ENCODE measurements at places on chromosomes 2 and 18. TPM values are rescaled to one million over a fixed set of nuclear protein-coding genes. Genes with fewer than 3 reads are reported as not detected.
A peak's percentile ranks its signal among the peaks of the same experiment; 100 is the strongest.

Gene TMEM169
- 2.6 TPM for total RNA-seq

GRCh38 chr2:176455816-176456291 is 186.6 kb downstream of the MTX2 start:
- DNase-seq = no peak

GRCh38 chr2:233489666-233490065 is 76.9 kb downstream of the USP40 start:
- DNase-seq = no peak

- DNase-seq = no peak
Observed at GRCh38 chr2:69764286-69765095, 22.6 kb downstream of the ANXA4 start.

- no peak for DNase-seq
Observed at GRCh38 chr2:137357634-137358033, 592.3 kb downstream of the THSD7B start.

- no peak for DNase-seq
Observed at GRCh38 chr2:12479065-12479601, 237.6 kb upstream of the TRIB2 start.

DNA sequence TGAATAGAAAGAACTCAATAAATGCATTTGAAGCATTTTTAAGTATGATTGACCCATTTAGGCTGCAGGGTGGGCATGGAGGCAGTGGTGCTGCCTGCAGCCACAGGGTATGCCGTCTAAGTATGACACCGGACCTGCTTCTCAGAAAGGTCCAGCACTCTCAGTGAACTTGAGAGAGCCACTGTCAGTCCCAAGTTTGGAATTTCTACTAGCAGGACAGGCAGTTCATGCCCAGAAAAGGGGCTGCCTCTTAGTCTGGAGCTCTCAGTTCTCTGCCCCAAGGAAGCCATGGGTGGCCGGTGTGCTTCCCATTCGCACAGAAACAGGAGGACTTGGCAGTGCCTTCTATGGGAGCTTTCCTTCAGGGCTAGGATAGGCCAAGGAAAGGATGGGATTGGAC is 24.0 kb upstream of the MYCN start:
- no peak for DNase-seq

GRCh38 chr2:169136885-169137534 is 67.6 kb downstream of the DHRS9 start:
- no peak for DNase-seq

DNA sequence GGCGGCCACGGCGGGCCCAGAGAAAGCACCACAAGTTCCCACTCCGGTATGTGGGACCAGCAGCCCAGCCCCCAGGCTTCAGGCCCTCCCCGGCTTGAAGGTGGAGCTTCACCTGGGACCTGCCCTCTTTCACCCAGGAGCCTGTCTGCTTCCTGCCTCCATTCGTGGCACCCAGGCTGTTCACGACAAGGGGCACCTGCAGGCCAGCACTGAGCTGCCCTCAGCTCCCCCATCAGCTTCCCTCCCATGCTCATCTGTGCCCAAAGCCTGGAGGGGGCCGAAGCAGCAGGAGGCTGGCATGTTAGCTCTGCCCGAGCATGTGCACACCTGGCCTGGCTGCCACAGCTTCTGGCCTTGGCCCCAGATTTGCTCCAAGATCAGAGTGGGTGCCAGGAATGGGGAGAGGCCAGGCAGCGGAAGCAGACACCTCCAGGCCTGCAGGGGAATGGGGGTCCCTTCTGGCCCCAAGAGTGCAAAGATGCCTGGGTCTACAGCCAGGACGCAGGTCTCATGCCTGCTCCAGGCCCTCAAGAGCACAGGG is 312.4 kb upstream of the SYT4 start:
- no peak for DNase-seq

Gene SULT1C4
- not detected for total RNA-seq

Gene IGFBP5
- not detected for total RNA-seq

Gene TTC31
- total RNA-seq = 45.8 TPM

Gene MAP2
- total RNA-seq = 0.12 TPM

- DNase-seq = no peak
Observed at GRCh38 chr2:185947722-185948121, 209.1 kb downstream of the FSIP2 start.

GRCh38 chr2:120206022-120206581 is 17.1 kb downstream of the TMEM185B start:
- DNase-seq = peak; percentile 37

GRCh38 chr2:101306410-101306809 is 2.1 kb downstream of the RNF149 start:
- peak; percentile 21 for DNase-seq

GRCh38 chr2:174835797-174836255 is 71.6 kb upstream of the CHRNA1 start:
- DNase-seq = no peak

- no peak for DNase-seq
Observed at GRCh38 chr2:127638361-127639110, 7.4 kb upstream of the GPR17 start.

Gene TACR1
- total RNA-seq = not detected

DNA sequence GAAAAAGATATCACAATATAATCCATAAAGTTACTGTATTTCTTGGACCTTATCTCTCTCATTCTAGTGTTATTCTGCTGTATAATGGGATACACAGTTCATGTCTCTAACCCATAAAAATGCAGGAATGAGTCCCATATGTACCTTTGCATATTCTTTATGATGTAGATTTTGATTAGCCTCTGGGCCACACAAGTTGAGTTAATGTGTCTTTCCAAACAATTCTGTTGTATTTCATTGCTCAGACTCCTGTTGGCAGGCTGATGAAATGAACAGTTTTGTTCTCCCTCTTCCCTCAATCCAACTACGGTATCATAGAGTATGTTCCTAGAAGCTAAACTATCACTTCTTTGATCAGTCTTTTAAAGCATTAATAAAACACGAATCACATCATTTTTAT is 113.2 kb upstream of the SATB2 start:
- DNase-seq = no peak

GRCh38 chr18:63342206-63342605 is 22.6 kb upstream of the BCL2 start:
- peak; percentile 45 for DNase-seq

Gene TTC21B
- total RNA-seq = 14.0 TPM

Gene HAAO
- total RNA-seq = not detected

- peak; percentile 22 for DNase-seq
Observed at GRCh38 chr2:63842149-63843061, 709 bp downstream of the UGP2 start.

Gene ABCG5
- total RNA-seq = not detected

Gene PLCD4
- 0.30 TPM for total RNA-seq

- no peak for DNase-seq
Observed at GRCh38 chr2:123890148-123890547, 134.9 kb upstream of the CNTNAP5 start.

GRCh38 chr2:208984376-208985090 is 439.3 kb upstream of the MAP2 start:
- no peak for DNase-seq

DNA sequence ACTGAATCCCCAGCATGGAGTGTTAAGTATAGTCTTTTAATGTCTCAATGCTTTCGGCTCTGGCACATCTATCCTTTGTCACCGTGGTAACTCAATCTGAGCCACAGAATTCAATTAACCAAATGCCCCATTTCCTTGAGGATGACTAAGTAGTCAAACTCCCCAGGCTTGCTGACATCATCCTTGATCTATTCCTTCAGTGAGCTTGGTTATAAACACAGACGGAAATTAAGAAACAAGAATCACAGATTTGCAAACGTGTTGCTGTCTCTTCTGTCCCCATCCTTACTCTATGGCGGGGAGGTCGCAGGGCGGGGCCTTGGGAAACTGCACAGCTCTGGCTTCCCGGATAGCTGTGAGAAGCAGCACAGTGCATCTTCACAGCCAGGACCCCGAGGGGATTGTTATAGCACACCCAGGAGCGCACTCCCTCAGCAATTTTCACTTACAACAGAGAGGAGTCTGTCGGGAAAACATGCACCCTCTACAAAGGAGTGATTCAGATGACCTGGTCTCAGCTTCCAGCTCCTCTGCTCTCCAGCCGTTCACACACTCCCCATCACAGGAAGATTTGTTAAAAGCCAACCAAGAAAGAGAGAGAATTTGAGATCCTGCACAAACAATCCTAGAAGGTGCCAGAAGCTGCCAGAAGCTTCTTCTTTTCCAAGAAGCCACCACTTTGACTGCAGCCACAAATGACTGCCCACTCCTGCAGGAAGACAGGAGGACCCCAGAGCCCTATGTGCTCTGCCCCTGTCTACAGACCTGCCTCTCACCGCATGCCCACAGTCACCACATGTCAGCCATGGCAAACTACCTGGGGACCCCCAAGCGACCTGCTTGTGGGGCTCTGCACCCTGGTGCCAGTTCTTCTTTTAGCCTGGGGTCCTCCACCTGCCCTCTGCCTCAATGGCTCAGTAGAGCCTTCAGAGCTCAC is 44.9 kb upstream of the YWHAQ start:
- DNase-seq = no peak

Gene DLGAP1
- 0.10 TPM for total RNA-seq

Gene ACVR1C
- total RNA-seq = 2.5 TPM

DNA sequence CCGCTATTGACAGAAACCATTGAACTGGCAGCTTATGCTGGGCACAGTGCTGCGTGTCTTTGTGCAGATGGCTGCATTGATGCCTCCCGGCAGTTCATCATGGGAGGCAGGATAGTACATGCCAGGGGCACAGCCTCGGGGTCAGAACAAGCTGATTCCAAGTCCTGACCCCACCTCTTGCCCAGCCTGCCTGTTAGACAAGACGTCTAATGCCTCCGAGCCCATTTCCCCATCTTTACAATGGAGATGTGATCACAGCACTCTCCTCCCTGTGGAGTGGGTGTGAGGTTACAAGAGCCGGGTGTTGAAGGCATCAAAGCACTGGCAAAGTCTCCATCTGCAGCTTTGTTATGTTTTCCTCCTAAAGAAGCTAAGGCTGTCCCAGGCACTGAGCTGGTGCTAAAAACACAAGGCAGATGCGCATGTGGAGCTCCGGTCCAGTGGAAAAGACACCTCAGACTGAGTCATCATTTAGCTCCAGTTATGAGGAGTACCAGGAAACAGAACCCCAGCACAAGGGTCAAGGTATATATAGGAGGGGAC is 125.7 kb upstream of the EPAS1 start:
- DNase-seq = no peak

DNA sequence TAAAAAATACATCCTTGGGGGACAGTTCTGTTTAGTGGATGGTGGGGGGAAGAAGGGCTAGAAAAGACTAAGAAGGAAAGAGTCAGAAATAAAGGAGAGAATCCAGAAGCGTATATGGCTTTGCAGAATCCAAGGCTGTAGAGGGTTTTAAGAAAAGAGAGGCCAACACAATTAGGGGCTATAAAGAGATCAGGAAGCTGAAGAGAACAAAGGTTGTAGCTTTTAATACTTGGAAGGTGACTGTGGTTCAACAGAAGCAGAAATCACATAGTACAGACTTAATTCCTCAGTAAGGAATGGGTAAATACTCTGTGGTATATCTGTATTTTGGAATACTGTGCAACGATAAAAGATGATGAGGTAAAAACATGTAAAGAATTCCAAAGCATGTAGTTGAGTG is 286.4 kb downstream of the AGPS start:
- DNase-seq = no peak

Gene POTEE
- total RNA-seq = 0.94 TPM

Gene FAM237A
- not detected for total RNA-seq

GRCh38 chr2:164667566-164667965 is 46.3 kb upstream of the GRB14 start:
- no peak for DNase-seq

Gene NGEF
- not detected for total RNA-seq

Gene TBC1D8
- 0.65 TPM for total RNA-seq

Gene CCDC68
- total RNA-seq = not detected

Gene SIGLEC15
- not detected for total RNA-seq

- DNase-seq = no peak
Observed at GRCh38 chr2:45583977-45584376, 27.1 kb downstream of the SRBD1 start.

Gene ZNF532
- total RNA-seq = 2.7 TPM

DNA sequence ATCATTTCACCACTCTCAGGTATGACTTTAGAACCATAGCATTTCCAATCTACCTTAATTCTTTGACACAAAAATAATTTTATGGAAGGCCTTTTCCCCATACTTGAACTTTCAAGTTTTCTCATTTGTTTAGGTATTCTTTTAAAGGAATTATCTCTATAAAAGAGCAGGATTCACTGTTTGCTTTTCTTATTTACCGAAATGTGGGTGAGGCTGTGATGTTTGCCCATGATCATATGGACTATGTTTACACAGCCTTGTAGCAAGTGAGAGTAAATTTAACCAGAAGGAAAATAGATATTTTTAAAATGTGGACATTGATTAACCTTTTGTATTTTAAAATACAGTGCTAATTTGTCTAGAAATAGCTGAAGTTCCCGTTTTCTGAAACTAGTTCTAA is 26.3 kb downstream of the CAB39 start:
- DNase-seq = no peak

Gene ITGB6
- total RNA-seq = not detected

Gene GRP
- total RNA-seq = not detected

GRCh38 chr2:79980816-79981215 is 323.7 kb downstream of the LRRTM1 start:
- DNase-seq = no peak

Gene RGPD4
- not detected for total RNA-seq

- DNase-seq = no peak
Observed at GRCh38 chr2:131646669-131647297, 119.1 kb downstream of the CCDC74A start.

- DNase-seq = no peak
Observed at GRCh38 chr2:46385786-46386577, 88.8 kb downstream of the EPAS1 start.

GRCh38 chr2:59936048-59936447 is 617.4 kb downstream of the BCL11A start:
- no peak for DNase-seq
